ENCODE measurements at places on chromosomes 5 and 9.

GRCh38 chr5:124701873-124702425, 44.5 kb downstream of the ZNF608 start:
- no peak for DNase-seq

- DNase-seq = no peak
Observed at GRCh38 chr5:121144764-121145163, 680.7 kb downstream of the PRR16 start.

- DNase-seq = no peak
Observed at GRCh38 chr5:170268884-170269283, 28.7 kb downstream of the LCP2 start.

- no peak for DNase-seq
Observed at GRCh38 chr5:66443462-66444130, 152.6 kb upstream of the MAST4 start.

DNA sequence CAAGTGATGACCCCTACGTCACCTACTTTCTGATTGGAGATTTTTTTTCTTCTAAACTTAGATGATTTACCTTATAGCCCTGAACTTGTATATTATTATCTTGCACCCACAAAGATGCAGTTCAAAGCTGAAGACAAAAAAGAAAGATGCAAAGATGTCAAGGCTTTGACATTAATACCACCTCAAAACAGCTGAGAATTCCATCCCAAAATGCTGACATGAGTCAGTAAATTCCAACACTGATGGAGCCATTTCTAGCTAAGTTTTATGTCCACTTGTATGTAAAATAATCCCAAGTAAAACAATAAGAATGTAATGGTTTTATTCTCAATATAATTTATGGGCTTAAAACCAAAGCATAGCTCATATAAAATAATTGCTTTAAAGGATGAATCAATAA, 91.5 kb upstream of the CDH9 start:
- DNase-seq = no peak

DNA sequence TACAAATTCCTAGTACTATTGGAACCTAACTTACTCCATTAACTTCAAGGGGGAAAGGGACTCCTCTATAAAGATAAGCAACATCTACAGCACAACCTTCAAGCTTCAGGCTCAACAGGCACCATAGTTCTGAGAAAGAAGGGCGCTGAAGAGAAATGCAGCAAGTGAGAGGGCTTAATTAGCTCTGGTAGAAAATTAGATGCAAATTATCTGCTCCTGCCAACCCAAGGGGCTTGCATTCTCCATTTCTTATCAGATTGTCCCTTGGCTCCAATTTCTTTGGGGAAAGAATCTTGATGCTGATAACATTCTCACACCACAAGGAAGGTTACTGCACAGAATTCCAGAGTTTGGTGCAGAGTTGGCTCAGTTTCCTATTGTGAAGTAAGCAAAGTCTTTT, 214.6 kb downstream of the GABRG2 start:
- DNase-seq = no peak

DNA sequence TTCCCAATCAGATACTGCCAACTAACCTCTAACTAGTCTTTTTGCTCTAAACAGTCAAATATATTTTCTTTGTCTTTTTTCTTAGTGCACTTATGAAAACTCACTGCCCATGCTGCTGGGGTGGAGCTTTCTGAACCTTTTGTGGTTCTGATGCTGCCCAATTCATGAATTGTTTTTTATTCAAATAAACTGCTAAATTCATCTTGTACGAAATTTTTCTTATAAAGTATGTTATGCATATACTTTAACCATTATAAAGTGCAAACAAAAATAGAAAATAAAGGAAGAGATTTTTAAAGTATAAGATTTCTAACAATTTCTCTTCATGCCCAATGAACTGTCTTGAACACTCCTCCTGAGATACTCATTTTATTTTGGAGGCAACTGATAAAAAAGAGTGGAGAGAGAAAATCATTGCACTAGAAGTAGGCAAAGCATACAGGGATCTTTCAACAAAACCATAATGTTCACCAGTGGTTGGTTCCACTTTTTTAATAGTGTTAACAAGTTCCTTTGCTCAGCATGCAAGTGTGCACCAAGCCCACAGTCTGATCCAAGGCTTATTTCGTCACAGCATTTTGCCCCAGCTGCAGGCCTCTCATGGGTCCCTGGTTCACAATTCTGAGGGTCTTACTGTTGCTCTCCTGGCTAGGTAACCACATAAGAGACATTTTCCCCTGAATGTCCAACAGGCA, 6.2 kb upstream of the FYB1 start:
- DNase-seq = no peak

GRCh38 chr9:125176636-125177035, 13.0 kb downstream of the PPP6C start:
- no peak for DNase-seq

- DNase-seq = no peak
Observed at GRCh38 chr5:151624476-151624875, 33.3 kb upstream of the FAT2 start.

- DNase-seq = no peak
Observed at GRCh38 chr9:117917873-117918272, 213.7 kb downstream of the TLR4 start.

GRCh38 chr9:114059047-114059803, 18.9 kb downstream of the AMBP start:
- DNase-seq = no peak

GRCh38 chr5:107393851-107394250, 276.9 kb downstream of the EFNA5 start:
- DNase-seq = no peak

- DNase-seq = no peak
Observed at GRCh38 chr5:149489605-149490037, 61.6 kb downstream of the CSNK1A1 start.

GRCh38 chr5:157109744-157110143, 900 bp upstream of the HAVCR2 start:
- DNase-seq = no peak

DNA sequence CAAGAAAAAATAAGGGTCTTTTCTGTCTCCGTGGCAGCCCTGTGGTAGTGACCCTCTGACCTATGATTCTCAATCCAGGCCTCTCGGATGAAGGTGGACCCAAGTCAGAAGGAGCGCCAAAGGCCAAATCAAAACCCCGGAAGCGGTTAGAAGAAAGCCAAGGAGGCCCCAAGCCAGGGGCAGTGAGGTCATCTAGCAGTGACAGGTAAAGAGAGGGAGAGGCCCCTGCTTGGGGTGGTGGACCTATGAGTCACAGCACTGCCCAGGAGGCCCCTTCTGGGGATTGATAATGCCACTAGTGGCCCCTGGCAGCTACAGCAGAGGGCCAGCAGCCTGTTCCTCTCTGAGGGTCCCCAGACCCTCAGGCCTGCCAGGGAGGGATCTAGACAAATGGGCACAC, 6.4 kb upstream of the SLC2A8 start:
- no peak for DNase-seq

- no peak for DNase-seq
Observed at GRCh38 chr9:115229496-115229895, 111.5 kb upstream of the TNC start.

DNA sequence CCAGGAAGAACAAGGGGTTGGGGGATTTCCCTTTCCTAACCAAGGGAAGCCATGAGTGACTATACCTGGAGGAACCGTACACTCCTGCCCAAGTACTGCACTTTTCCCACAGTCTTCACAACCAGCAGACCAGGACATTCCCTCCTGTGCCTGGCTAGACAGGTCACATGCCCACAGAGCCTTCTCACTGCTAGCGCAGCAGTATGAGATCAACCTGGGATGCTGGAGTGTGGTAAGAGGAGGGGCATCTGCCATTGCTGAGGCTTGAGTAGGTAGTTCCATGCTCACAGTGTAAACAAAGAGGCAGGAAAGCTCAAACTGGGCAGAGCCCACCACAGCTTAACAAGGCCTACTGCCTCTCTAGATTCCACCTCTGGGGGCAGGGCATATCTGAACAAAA, 35.9 kb downstream of the SAXO1 start:
- DNase-seq = no peak

DNA sequence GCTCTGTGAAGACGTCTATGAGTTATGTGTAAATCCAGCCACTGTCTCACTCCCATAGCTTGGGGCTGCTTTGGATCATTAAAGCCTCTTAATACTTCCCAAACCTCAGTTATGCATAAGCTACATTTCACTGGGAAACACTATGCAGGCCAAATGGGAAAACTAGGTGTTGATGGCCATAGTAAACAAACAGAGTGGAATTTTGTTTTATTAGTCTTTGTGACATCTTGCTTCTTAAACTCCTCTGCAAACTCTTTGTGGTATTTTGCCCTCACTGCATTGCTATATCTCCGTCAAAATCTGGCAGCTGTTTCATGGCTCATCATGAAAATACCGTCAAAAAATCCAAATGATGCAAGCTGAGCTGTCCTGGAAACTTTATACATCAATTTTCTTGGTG, 167.2 kb upstream of the HMHB1 start:
- DNase-seq = no peak

GRCh38 chr5:150670948-150671310, 9.9 kb downstream of the MYOZ3 start:
- no peak for DNase-seq

- no peak for DNase-seq
Observed at GRCh38 chr5:98519571-98519970, 253.9 kb upstream of the RGMB start.

- no peak for DNase-seq
Observed at GRCh38 chr9:107216329-107216728, 66.8 kb upstream of the RAD23B start.

DNA sequence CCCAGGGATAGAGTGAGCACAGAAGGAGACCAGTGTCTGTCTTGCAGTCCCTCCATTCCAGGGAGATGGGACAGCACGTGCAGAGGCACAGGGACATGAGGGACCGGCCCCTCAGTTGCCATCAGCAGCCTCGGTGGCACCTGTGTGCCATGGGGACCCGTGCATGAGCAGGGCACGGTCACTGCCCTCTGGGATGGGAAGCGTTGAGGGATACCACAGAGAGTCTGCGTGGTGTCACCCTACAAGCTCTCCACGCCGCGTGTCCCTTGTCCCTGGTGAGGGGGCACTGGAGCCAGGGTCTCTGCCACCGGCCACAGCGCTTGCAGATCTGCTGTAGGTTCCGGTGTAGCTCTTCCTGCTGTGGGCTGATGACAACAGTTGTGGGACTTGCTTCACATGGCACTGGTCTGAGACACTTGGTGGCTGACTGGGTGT, 108.1 kb downstream of the CACNA1B start:
- DNase-seq = no peak

GRCh38 chr5:168649306-168649705, 70.1 kb upstream of the PANK3 start:
- no peak for DNase-seq

DNA sequence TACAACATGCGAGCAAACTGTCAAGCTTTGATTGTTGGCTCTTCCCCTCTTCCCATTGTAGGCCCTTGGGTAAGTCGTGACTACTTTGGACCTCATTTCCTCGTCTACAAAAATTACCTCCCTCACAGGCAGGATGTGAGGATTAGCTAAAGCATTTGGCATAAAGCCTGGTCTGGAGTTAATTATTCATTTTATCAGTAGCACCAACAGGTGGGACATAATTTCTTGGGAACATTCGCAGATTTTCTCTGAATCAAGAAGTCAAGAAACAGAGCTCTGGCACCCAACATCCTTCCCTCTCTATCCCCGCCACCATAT, 39.9 kb upstream of the SEMA6A start:
- DNase-seq = no peak

GRCh38 chr9:99249619-99250018, 27.5 kb downstream of the SEC61B start:
- no peak for DNase-seq

GRCh38 chr9:94665613-94666012, 26.3 kb upstream of the FBP1 start:
- no peak for DNase-seq

DNA sequence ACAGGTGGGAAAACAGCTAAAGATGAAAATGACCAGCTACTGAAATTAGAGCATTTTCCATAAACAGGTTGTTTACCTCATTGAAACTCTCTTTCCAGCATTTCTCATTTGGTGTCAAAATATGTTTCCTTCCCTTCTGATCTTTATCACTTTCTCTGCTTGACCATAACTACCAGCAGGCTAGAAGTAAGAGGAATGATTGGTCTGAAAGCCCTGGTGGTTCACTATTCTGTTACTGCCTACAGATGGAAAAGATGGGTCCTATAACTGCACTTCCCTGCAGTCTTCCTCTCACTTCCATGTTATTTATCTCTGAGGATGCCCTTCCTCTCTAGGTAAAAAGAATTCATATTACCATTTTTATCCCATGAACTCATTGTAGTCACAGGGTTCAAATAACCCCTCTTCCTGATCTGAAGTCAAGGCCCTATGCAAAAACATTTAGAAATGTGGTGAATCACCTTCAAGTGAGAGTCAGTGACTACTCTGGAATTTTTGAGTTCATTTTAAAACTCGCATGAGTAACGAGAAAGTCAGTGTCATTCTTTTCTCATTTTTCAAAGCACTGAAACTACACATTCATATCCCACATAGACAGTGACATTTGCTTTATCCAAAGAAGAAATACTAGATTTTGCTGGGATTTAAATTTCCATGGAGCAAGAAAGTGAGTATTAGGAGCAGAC, 51.7 kb downstream of the ZNF474 start:
- DNase-seq = no peak

DNA sequence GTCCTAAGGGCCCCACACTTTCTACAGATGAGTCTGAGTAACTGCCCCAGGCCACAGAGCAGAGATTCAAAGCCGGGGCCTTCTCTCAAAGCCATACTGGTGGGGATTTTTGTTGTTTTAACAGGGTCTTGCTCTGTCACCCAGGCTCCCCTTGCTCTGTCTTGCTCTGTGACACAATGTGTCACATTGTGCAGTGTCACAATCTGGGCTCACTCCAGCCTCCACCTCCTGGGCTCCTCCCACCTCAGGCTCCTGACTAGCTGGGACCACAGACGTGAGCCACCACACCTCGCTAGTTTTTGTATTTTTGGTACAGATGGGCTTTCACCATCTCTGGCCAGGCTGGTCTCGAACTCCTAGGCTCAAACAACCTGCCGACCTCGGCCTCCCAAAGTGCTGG, 8.6 kb downstream of the AGPAT2 start:
- DNase-seq = no peak
